Stimulated activated CD8-positive, alpha-beta memory T cell treated with anti-CD3 and anti-CD28 coated beads, Interleukin-12 subunit alpha, Interleukin-12 subunit beta, amount 100 ng/mL, for 4 hours (primary cell): ENCODE measurements at places on chromosomes 7 and 10.

- no peak for DNase-seq
Measured at GRCh38 chr10:23433701-23434100, 5.2 kb upstream of the OTUD1 start.

DNA sequence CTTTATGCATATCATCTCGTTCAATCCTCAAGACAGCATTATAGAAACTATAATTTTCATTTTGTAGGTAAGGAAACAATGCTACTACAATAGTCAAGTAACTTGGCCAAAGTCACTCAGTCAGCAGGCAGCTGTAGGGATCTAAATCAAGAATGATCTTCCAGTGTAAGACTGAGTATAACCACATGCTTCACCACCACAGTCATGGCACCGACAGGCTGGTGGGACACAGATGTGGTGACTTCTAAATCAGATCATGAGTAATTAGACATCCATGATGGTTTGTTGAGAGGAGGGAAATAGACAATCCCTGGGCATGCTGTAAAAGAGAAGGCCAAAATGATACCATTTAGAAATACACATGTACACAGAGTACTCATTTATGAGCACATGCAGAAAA, 84.1 kb upstream of the ASAH2 start:
- DNase-seq = no peak

GRCh38 chr7:105270117-105270516, 118.6 kb downstream of the SRPK2 start:
- DNase-seq = no peak

DNA sequence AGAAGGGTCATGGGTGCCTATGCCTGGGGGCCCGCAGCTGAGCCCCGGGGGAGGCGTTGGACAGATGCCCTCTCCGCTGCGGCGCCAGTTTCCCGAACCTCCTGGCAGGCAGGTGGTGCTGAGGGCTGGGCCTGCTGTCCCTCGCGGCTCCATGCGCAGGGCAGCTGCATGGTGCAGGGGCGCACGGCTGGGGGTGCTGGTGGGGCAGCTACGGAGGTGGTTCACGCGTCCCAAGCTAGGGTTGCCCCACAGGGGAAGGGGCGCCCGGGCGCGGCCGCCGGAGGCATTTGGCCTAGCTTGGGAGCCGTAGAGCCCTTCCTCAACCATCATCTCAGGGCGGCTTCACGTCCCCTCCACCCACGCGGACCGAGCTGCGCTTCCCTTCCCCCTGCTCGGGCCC, 146.0 kb downstream of the CCDC201 start:
- DNase-seq = no peak

- no peak for DNase-seq
Measured at GRCh38 chr10:89301721-89302445, at the start of gene IFIT2. Gene IFIT2 (plus strand): TSS chr10:89302046. CDS start chr10:89302124, 78 bp downstream.

- DNase-seq = no peak
Measured at GRCh38 chr7:149776289-149776688, 2.9 kb upstream of the ZNF467 start.

GRCh38 chr10:13829790-13830189, 243.0 kb downstream of the PRPF18 start:
- DNase-seq = no peak

DNA sequence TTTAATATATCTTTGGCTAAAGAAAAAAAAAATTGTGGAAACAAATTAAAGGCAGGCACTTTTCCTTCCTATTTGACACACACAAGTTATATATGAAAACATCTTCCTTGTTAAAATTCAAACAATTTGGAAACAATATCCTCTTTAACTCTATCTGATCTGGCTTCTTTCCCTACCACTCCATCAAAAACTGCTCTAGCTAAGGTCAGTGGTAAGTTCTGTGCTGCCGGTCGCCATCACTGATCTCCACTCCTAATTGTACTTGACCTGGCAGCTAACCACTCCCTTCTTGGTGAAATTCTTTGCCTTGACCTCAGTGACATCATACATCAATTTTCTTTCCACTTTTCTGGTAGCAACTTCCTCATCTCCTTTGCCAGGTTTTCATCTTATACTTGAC, 47.9 kb upstream of the MRLN start:
- no peak for DNase-seq

GRCh38 chr10:37495415-37495814, 362.0 kb downstream of the ZNF248 start:
- no peak for DNase-seq

DNA sequence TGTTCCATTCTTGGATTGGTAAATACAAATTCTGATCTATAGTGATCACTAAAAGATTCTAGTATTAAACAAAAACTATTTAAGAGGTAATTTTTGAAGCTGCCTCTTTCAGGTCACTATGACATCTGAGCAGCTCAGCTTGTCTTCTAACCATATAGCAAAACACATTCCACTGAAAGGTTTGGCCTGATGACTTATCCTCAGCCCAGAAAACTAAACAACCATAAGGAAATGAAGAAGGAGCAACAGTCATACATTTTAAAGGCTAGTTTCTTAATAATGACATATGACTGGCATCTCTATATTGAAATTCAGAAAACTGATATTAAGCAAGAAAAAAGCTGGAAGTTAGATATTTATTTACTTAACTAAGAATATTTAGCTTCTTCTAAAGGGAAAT, 24.6 kb downstream of the NT5C2 start:
- DNase-seq = no peak

DNA sequence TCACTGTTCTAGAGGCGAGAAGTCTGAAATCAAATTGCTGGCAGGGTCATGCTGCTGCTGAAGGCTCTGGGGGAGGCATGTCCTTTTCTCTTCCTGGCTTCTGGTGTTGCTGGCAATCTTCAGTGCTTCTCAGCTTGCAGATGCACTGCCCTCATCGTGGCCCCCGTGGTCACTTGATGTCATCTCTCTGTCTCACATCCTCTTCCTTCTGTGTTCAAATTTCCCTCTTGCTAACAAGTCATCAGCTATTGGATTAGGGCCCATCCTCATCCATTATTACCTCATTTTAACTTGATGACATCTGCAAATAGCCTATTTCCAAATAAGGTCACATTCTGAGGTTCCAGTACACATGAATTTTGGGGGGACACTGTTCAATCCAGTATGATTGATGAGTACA, 36.6 kb upstream of the SRGN start:
- no peak for DNase-seq

DNA sequence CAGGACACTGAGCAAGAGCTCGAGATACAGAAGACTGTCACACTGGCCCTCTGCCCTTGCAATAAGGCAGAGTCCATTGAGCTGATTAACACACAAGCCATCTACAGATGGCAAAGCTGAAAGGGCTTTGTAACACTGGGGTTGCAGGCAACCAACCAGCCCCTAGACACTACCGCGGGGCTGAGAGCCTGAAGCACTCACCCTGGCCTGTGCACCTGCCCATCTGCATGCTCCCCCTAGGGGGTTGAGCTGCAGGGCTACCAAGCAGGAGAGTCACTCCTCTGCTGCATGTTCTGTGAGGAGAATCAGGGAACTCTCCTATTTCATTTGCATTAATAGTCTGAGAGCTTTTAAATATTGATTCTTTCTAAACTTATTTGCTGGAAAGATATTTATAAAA, 128.1 kb upstream of the VIPR2 start:
- no peak for DNase-seq

DNA sequence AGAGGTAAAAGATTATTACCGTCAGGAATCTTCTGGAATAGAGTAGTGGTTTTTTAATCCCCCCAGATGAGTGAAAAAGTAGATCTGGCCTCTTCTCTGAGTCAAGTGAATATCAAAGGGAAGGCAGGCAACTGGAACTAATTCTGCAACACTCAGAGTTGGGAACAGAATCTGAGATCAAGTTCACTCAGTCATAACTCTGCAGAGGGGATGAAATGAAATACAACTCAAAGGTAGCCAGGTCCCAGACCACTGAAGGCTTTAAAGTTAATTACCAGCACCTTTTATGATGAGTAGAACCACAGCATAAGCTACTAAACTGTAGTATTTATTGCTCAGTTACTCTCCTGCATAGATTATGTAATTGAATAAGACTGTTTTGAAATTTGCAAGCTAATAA, 455.6 kb upstream of the AKR1E2 start:
- DNase-seq = no peak
